ENCODE measurements at places on chromosomes 6 and 20.

DNA sequence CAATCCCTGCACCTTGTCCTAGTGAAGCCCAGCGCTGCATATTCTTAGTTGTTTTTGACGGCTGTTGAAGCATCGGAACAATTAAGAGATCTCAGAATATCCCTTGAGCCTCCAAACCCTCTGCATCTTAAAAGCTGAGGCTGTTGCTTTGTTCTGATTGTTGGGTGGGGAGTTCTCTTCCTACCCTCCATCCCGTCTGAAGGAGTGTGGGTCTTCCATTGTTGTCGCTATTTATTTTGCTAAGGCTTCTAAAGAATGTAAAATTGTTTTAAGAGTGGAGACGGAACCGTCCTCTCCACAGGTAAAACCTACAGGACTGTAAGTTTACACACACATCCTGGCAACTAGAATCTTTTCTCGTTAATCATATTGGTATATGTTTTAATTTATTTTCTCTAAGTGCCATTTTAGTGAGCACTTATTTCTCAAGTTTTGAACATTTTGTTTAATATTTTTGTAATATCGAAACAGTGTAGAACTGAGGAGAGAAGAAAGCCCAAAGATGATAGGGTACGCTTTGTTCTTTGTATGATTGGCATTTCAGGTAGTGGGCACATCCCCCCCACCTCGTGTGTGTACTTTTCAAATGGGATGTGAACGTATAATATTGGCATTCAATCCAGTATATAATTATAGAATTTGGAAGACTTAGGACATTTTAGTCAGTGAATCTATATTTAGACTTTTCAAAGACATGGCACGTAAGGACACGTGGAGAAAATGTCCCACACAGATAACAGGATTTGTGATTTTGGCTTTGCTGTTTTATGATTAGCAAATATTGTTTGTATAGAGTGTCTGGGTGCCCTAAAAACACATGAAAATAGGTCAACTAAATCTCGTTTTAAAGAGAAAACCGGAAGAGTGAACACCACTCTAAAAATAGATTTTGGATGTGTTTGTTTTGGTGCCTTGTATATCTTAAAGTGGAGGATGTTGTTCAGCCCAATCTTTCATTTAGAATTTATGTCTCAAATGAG is 1.3 kb downstream of the RNF146 start:
- H3K27me3 ChIP-seq: no peaks in the 10 kb centered on the region
- H3K4me3 ChIP-seq: peak overlapping the region; percentile 98
- peaks cover 53% of the 10 kb centered on the region for H3K4me1 ChIP-seq
- no peaks in the 10 kb centered on the region for H3K36me3 ChIP-seq
- H3K27ac ChIP-seq: peak overlapping the region; percentile 100
- DNase-seq: no peak

DNA sequence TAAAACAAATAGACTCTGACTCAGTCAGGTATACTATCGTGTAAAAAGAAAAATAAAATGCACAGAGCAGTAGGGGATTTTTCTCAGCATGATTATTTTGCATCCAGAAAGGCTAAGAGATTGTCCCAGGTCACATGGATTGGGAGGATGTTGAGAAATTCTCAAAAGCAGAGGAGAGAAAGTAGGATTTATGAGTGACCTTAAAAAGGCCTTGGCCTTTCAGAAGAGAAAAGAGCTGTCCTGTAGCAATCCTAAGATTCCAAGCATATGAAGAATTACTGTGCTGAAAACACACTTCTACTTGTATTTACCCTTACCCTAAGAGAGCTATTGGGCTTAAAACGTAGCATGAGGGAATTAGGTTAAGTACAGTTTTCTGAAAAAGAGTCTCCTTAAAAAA is 149.7 kb upstream of the ENPP5 start:
- H3K4me3 ChIP-seq: no peak overlapping the region
- no peak for DNase-seq
- H3K27ac ChIP-seq: peak overlapping the region; percentile 34
- H3K36me3 ChIP-seq: no peaks in the 10 kb centered on the region
- H3K27me3 ChIP-seq: no peaks in the 10 kb centered on the region

DNA sequence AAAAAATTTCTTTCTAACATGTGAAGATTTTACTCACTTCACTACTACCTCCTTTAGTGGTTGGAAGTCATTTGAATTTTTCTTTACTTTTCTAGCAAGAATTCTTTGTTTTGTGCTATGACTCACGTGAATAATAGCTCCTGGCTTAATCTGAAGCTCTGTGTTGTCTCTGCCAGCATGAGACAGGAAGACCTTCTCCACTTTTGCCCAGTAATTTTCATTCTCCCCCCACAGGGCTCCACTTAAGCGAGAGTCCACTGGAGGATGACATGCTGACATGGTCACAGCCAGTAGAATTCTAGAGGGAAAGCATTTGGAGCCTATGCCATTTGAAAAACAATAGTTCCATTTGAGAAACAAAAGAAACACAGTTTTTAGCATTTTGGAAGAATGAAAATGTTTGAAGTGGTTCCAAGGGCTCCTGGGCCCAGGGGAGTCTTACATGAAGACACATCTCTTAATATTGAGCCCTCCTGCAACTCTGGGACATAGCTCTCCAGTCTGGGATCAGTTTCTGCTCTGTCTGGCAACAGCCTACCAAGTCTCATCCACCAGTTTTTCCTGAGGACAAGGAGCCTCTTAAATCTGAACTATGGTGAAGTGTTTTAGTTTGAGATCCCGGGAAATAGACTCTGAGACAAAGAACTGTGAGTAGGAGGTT is 231.4 kb downstream of the PAX1 start:
- DNase-seq: no peak
- no peak overlapping the region for H3K27ac ChIP-seq
- no peaks in the 10 kb centered on the region for H3K4me1 ChIP-seq
- no peaks in the 10 kb centered on the region for H3K36me3 ChIP-seq

DNA sequence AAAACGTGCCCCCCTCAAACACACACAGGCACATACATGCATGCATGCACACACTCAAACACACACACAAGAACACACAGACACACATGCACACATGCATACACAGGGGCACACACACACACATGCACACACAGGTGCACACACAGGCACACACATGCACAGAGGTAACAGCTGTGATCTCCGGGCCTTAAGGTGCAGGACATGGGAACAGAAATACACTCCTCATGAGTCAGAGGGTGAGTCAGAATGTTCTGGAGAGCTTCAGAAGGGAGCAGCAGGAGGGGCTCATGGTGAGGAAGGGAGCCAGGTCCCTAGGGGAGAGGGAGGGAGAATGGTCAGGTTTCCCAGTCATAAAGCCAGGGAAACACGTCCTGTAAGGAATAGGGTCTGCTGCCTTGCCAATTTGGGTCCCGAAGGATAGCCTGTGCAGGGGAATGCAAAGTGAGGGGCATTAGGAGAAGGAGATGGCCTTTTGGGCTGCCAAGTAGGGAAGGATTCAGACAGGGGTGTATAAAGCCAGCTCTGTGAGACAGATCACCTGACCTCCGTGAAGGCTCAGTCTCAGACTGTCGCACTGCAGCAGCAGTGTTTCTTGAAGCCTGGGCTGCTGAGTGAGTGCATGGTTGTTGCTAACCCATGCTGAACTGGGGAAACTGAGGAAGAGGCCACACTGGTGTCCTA is 123.9 kb downstream of the MAFB start:
- H3K27ac ChIP-seq: no peak overlapping the region
- peaks cover 35% of the 10 kb centered on the region for H3K4me1 ChIP-seq
- no peak overlapping the region for H3K4me3 ChIP-seq
- DNase-seq: no peak
- H3K27me3 ChIP-seq: no peaks in the 10 kb centered on the region

DNA sequence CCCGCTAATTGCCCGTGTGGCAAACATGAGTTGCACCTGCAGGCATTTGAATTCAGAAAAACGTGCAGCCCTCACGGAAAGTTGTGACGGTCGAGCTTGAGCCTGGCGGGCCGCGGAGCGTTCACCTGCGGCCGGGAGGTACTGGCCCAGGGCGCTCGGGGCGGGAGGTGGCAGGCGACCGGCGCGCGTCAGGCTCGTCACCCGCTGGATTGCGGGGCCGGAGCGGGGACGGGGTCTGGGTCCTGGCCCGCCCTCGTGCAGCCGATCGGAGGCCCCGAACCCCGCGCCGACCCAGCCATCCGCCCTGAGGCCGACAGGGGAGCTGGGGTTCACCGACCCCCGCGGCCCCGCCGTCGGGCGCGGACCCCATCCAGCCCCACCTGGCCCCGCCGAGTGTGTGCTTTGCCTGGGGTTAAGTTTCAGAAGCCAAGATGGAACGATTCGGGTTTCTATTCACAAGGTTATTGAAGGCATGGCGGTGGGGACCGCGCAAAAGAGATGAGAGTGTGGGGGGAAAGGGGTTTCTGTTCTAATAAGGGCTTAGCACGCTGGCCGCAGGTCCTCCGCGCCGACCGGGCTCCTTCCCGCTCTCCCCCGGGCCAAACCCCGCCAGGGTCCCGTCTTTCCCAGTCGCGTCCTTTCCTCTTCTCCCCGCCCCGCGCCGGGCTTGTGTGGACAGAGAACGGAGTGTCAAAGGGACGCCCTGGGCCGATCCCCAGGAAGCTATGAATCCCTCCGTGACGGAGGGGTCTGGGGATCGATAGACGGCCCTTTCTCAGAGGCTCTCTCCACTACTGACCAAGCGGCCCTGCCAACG is 1.6 kb upstream of the HEY2 start:
- H3K4me3 ChIP-seq: peak overlapping the region; percentile 53
- peak; percentile 77 for DNase-seq
- peak overlapping the region; percentile 89 for H3K27ac ChIP-seq
- no peaks in the 10 kb centered on the region for H3K4me1 ChIP-seq
- H3K36me3 ChIP-seq: no peaks in the 10 kb centered on the region

DNA sequence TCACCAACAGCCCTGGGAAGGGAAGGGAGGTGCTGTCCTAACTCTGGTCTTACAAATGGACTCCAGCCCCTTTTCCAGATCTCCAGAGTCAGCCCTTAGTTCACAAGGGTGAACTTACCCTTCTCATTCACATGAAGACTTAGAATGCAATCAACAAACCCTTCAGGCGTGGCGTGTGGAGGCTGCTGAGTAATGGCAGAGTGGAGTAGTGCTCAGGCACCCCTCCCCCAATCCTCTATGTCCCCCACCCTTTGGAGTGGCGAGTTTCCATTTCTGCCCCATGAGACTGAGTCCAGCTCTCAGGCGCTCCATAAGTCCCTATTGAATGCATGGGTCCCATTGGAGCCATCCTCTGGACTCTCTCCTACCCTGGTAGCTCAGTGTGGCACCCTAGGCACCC is 3.3 kb downstream of the SNAI1 start:
- no peaks in the 10 kb centered on the region for H3K27me3 ChIP-seq
- H3K4me3 ChIP-seq: peak overlapping the region; percentile 56
- H3K36me3 ChIP-seq: no peaks in the 10 kb centered on the region

DNA sequence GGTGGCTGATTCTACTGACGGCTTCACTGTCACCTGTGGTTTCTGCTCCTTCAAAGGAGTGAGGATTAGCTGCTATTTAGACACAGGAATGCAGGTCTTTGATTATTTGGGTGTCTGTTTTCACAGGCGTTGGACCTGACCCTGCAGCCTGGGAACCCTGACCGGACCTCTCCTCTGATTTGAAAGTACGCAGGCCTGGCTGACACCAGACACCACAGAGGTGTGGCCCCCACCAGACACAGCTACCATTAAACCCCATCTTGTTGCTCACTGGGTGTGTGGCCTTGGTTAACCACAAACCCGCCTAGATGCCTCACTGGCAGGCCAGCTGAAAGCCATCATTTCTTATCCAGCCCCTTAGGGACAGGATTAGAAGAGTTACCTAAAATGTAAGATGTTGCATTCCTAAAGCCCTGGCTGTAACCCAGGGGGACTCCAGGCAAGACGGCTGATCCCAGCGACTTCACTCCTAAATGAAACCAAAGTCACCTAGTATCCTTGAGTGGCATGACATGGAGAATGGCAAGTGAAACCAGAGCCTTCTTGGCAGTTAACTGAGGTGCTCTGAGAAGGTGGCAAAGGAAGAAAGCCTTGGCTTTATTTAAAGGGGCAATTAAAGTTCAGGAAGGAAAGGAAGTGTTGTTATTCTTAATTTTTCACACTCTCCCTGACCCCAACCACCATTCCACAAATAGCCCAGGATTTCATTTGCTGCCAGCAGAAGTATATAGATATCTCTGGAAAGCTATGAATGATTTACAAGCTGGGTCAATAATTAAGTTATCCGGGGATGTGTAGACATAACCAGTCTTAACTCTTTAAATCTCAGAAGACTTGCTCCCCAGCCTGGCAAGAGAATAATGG is 169.9 kb downstream of the QRSL1 start:
- no peak for DNase-seq
- no peaks in the 10 kb centered on the region for H3K27me3 ChIP-seq
- H3K27ac ChIP-seq: no peak overlapping the region
- no peak overlapping the region for H3K4me3 ChIP-seq

DNA sequence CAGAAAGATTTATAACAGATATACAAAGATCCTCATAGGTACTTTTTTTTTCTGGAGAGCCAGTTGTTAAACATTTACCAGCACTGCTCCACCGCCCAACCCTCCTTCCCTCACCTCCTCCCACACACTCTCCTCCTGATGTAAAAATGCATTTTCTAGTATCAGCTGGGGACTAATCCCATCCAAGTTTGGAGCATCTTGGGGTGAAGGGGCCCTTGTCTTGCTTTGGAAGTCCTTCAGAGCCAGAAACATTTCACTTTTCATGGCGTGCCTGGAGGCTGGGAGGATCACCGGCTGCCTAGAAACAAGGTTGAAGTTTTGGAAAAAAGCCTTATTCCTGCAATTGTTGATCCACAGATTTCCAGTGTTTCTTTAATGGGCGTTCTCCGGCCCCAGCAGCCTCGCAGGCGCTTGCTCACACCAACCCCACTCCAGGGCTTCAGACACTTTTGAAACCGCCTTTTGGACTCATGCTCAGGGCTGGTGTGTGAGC is 165.1 kb upstream of the AFDN start:
- H3K4me3 ChIP-seq: no peak overlapping the region
- H3K27ac ChIP-seq: no peak overlapping the region
- no peaks in the 10 kb centered on the region for H3K4me1 ChIP-seq
- DNase-seq: no peak

GRCh38 chr6:73062130-73062529 is 163.2 kb downstream of the KHDC1L start:
- H3K27me3 ChIP-seq: no peaks in the 10 kb centered on the region
- no peak overlapping the region for H3K27ac ChIP-seq
- DNase-seq: no peak

- H3K27ac ChIP-seq: no peak overlapping the region
- H3K4me3 ChIP-seq: no peak overlapping the region
- DNase-seq: no peak
- no peaks in the 10 kb centered on the region for H3K4me1 ChIP-seq
- H3K27me3 ChIP-seq: no peaks in the 10 kb centered on the region
These were observed 24.2 kb upstream of the TMX4 start for GRCh38 chr20:8043687-8044282.

DNA sequence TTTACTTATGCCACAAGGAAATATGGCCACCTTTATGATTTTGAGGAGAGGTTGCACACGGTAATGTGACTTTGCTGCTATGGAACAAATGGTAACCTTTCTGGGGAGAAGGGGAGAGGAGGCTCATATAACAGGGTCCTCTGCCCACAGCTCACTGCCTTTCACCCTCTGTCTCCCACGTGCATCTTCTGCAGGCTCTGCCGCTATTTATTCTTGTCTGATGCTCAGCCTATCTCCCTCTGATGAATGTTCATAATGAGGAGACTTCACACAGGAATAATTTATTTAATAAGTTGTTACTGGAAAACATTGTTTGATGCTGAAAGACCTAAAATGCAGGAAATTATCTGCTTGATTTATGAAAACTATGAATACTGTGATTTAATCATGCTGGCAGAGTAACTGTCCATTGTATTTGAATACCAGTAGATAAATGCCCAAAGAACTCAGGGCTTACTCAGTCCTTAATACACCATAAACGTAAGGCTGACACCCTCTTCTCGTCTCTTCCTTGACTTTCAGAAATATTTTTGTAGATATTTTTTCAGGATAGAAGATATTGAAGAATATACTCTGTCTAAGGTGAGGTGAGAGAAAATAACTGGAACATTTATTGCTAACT is 721.1 kb downstream of the QKI start:
- no peaks in the 10 kb centered on the region for H3K27me3 ChIP-seq
- no peak for DNase-seq
- H3K36me3 ChIP-seq: no peaks in the 10 kb centered on the region
- H3K4me3 ChIP-seq: no peak overlapping the region
- no peaks in the 10 kb centered on the region for H3K4me1 ChIP-seq
- H3K27ac ChIP-seq: no peak overlapping the region
